GM12892 (cell line): ENCODE measurements at places on chromosomes 5 and 9.

DNA sequence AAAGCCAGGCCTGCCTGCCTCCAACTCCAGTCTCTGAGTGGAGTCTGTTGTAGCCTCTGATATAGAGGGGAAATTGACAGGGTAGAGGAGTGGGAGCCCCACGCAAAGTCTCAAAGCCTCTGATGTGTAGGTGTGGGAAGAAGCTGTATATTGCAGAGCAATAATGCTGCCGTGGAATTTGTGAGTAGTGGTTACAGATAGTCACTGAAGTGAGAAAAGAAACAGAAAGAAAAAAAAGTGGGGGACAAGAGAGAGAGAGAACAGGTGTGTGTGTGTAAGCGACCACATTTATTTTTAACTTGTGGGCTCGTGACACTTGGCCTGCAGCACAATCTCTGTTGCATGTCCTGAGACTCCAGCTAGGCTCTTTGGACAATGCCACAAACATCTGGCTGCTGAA is 227.8 kb downstream of the NSG2 start:
- DNase-seq: no peak

- no peak for DNase-seq
Observed at GRCh38 chr5:74296685-74297408, 343.7 kb downstream of the ENC1 start.

DNA sequence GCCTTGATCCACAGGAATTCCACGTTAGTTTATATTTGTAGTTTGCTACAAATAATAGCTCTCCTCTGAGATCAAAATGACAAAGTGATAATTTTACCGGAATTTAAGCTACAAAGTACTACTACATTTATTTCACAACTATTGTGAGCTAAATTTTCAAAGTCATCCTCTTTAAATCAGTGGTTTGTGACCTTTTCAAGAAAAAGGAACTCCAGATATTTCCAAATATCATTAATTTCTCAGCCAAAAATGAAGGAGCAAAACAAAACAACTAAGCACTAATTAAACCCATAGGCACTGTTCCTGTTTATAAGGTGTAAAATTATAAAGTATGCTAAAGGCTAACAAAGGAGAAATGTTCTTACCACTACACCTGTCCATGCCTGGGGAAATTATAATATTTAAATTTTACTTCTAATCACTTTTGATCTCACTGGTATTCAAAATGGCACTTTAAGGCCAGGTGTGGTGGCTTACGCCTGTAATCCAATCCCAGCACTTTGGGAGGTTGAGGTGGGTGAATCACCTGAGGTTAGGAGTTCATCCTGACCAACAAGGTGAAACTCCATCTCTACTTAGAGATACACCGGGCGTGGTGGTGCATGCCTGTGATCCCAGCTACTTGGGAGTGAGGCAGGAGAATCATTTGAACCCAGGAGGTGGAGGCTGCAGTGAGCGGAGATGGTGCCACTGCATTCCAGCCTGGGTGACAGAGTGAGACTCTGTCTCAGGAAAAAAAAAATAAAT is 77.5 kb downstream of the CEMIP2 start:
- no peak for DNase-seq

GRCh38 chr9:110912419-110913291 is 125.6 kb downstream of the LPAR1 start:
- no peak for DNase-seq

GRCh38 chr9:95074632-95075031 is 242.9 kb downstream of the FANCC start:
- DNase-seq: no peak

GRCh38 chr9:76032038-76032796 is 141.7 kb downstream of the PCSK5 start:
- no peak for DNase-seq

DNA sequence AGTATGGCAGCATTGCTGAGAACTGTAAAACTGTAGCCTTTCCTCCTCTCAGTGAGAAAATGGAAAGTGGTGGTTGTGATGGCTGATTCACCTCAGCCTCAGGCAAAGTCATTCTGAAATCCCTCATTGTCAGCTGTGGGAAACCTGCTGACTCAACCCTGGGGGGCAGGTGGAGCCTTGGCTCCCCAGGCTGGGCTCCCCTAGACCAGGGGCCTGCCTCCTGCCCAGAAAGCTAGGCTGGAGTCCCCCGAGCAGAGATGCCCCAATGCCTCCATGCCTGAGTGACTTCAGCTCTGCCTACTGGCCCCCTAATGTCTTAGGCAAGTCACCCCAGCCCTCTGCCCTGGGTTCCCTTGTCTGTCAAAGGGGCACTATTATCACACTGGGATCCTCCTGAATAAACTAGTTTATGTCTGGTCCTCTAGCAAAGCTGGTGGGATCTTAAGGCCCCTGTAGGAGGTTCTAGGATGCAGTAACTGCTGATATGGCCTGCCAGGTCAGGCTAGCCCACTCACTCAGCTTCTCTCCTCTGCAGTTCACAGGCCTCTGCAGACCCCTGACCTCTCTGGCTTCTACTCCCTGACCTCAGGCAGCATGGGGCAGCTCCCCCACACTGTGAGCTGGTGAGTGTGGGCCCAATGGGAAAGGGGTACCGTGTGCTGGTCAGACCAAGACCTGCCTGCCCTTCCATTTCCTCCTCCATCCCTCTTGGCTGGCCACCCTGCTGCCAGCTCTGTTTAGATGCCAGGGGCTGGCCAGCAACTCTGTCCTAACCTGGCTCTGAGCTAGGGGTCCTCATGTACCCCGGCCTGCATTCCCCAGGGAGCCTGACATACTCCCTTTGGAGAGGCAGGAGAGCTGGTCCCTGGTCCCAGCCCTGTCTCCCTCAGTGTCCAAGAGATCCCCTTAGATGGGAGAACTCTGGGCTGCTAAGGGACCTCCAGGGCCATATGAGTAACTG is 24.2 kb downstream of the TCF7 start:
- DNase-seq: peak; percentile 63

DNA sequence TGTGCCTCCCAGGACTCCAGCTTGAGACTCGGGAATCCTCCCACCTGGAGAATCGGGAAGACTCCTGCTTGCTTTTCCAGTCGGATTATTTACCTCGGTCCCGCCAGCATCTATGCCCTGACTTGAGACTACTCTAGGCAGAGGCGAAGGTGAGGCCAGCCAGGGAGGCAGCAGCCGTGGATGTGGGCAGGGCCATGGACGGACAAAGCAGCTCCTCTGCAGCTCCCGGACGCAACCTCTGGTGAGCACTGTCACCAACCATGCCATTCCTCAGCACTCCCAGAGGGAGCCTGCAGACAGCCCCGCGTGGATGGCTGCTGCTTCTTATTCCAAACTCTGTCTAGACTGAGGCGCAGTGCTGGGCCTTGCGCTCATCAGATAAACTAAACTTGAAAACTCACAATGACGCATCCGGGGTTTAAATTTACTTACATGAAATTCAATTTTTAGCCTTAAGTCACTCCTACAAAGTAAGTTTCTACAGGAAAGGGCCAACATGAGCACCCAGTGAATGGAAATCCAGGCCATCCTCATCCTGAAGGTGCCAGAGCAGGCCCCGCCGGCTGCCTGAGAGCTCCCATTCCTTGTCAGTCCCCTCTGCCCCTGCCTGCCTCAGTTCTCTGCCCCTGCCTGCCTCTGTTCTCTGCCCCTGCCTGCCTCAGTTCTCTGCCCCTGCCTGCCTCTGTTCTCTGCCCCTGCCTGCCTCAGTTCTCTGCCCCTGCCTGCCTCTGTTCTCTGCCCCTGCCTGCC is 17.8 kb downstream of the MED10 start:
- DNase-seq: no peak
